ENCODE measurements at places on chromosomes 12 and 14.

DNA sequence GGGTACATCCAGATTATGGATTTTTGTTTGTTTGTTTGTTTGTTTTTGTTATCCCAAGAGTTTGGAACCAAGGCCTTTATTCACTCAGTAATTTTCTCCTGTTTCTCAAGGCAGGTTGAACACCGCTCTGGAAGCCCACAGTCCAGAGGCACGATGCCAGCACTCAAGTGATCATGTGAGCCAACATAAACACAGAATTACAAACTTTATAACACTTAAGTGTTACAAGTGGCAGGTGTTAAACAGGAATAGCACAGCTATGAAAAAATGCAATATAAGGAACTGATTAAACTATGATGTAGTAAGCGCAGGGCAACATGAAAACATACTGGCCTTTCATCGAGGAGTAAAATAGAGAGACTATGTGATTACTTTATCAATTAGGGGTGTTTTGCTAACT, 1885.8 kb upstream of the SEL1L start:
- DNase-seq: no peak

DNA sequence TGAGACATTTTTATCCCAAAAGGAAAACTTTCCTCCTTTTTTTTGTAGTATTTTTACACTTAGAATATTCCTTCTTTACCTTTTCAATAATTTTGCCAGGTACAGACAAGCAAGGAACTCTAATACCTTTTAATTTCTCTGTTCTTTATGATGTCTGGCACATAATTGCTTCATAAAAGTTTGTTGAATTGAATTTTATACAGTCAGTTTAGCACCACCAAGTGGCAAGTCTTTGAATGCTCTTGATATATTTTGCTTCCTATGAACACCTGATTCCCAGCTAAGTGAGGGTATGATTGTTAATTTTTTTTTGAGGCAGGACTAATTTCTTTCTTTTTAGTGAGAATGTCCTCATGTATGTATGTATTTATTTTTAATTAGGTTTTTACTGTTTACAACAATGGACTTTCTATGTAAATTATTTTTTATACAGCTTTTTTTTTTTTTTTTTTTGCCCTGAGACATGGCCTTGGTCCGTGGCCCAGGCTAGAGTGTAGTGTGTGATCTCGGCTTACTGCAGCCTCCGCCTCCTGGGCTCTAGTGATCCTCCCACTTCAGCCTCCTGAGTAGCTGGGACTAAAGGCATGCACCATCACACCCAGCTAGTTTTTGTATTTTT, 6.9 kb downstream of the TBC1D15 start:
- DNase-seq: no peak

GRCh38 chr12:102551186-102551585, 70.8 kb upstream of the IGF1 start:
- no peak for DNase-seq

DNA sequence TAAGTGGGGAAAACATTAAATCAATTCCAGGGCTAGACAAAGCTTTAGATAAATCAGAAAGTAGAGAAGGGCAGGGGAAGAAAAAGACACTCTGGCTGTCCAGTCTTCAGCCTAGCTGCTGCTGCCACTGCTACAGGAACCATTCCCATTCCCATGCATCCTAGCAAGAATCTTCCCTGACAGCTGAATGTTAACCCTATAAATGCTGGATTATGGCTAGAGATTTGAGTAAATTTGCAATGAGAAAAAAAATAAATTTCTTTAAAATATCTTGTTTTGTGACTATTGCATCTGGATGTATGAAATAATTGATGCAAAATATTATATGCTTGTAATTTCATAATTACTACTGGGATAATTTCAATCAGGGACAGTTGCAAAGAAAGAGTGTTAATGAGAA, 15.0 kb upstream of the CDKN3 start:
- no peak for DNase-seq

GRCh38 chr12:2267703-2268470, 215.1 kb downstream of the CACNA1C start:
- no peak for DNase-seq

GRCh38 chr12:108801736-108802100, 55.7 kb downstream of the SSH1 start:
- DNase-seq: no peak

GRCh38 chr14:99573436-99574098, 30.4 kb downstream of the CCDC85C start:
- no peak for DNase-seq

Data from effector memory CD8-positive, alpha-beta T cell (primary cell).